ENCODE measurements at places on chromosomes 1 and 21. TPM values are rescaled to one million over a fixed set of nuclear protein-coding genes. Genes with fewer than 3 reads are reported as not detected.

Gene AHCYL1
- 64.3 TPM for total RNA-seq

DNA sequence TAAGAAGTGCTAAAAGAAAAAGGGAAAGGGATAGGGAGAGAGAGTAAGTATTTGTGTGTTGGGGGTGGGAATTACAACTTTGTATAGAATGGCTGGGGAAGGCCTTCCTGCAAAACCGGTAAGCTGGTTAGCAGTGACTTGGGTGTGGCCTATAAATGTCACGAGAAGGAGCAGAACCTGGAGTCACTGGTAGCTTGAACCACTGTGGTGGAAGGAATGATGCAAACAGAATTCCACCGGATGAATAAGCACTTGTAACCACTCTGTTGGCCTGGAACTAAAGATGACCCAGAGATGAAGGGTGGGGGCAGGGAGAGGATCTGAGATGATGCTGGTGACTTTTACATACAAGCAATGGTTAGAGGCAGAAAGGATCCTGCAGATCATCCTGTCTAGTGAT, 8.9 kb downstream of the XKR8 start:
- no peaks in the 10 kb centered on the region for H3K27me3 ChIP-seq
- DNase-seq = no peak
- H3K36me3 ChIP-seq = peaks cover 2% of the 10 kb centered on the region
- no peaks in the 10 kb centered on the region for H3K4me1 ChIP-seq

Gene IFI44L
- 1.5 TPM for total RNA-seq

Gene S100A14
- total RNA-seq = not detected

GRCh38 chr1:97034651-97035050, 313.1 kb downstream of the PTBP2 start:
- H3K4me1 ChIP-seq = no peaks in the 10 kb centered on the region
- H3K4me3 ChIP-seq = no peak overlapping the region
- no peaks in the 10 kb centered on the region for H3K27me3 ChIP-seq

DNA sequence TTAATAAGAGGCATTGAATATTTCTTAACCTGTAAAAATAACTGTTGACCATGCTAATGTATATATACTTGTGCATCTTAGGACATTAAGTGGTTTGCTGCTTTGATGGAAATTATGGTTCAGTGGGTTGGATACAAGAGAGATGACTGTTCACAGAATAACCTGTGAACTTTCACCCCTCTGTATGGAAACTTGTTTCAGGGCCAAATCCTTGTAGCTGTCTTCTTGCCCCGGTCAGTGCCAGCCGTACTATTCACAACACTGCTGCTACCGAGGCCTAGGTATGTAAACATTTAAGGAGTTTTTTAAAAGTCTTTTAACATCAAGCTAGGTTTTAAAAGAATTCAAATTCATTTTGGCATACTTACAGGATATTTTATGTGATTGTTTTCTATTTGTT, 16.1 kb downstream of the DONSON start:
- no peaks in the 10 kb centered on the region for H3K27me3 ChIP-seq
- peaks cover 20% of the 10 kb centered on the region for H3K36me3 ChIP-seq
- DNase-seq = peak; percentile 26

DNA sequence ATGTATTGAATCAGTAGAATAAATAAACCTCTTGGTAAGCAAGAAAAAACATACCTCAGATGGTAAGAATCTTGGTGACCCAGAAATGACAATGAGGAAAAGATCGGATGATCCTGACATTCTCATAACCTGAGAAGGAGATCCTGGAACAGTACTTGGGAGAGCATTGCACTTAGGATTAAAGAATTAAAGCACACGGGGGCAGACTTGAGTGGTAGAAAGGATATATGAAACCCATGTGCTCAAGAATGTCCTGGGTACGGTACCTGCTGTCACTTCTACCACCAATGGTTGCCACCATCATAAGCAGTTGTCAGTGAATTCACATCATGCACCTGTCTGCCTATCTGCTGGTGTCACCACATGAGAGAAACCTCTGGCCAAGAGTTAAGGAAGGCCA, 108.9 kb upstream of the GJB5 start:
- no peaks in the 10 kb centered on the region for H3K27me3 ChIP-seq
- no peaks in the 10 kb centered on the region for H3K4me1 ChIP-seq
- no peak for DNase-seq
- H3K4me3 ChIP-seq = no peak overlapping the region
- H3K27ac ChIP-seq = no peak overlapping the region

DNA sequence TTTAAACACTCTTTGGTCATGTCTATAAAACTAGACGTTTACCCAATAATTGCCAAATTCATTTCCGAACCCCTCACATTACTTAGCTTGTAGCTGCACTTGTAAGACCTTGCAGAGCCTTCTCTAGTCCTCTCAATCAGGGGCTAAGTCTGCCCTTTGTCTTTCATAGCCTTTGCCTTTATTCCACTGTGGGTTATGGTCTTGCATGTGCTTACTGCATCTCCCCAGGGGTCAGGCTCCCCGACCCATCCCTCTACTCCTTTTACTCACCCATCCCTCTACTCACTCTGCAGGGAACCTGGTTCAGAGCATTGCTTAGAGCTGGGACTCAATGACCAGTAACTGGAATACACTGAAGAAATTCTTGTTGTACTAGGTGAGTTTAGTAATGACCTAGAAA, 235.4 kb downstream of the PCP4 start:
- DNase-seq = no peak
- H3K27me3 ChIP-seq = no peaks in the 10 kb centered on the region
- H3K27ac ChIP-seq = no peak overlapping the region
- H3K36me3 ChIP-seq = no peaks in the 10 kb centered on the region
- no peaks in the 10 kb centered on the region for H3K4me1 ChIP-seq

Gene LRRC38
- not detected for total RNA-seq

DNA sequence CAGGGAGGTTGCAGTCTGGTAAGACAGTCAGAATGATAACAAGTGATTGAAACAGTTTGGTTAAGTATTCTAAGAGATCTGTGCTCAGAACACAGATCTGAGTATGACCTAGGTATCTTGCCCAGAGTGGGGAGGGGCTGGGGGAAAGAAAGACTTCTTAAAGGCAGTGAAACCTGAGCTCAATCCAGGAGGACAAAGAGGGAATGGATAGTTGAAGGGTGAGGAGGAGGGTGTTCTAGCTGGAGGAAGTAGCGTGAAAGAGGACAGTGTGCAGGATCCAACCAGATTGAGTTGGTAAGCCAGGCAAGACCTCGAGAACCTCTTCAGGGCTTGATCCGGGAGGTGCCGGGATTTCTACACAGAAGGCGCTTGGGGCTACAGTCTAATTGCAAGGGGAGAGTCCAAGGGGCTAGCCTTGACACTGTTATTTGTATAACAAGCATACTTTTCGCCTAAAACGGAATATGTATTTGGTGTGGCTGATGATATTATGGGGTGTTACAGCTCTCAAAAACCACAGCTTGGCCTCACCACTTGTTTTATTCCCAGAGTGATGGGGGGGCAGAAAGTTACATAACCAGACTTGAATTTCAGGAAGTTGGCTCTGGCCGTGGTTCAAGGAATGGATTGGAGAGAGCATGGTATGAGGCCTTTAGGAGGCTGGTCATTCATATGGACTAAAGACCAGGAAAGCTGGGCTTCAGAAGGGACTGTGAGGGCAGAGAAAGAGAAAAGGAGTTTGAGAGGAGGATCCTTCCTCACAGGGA, 19.1 kb downstream of the RCSD1 start:
- no peak overlapping the region for H3K4me3 ChIP-seq
- DNase-seq = peak; percentile 21
- H3K27ac ChIP-seq = no peak overlapping the region

DNA sequence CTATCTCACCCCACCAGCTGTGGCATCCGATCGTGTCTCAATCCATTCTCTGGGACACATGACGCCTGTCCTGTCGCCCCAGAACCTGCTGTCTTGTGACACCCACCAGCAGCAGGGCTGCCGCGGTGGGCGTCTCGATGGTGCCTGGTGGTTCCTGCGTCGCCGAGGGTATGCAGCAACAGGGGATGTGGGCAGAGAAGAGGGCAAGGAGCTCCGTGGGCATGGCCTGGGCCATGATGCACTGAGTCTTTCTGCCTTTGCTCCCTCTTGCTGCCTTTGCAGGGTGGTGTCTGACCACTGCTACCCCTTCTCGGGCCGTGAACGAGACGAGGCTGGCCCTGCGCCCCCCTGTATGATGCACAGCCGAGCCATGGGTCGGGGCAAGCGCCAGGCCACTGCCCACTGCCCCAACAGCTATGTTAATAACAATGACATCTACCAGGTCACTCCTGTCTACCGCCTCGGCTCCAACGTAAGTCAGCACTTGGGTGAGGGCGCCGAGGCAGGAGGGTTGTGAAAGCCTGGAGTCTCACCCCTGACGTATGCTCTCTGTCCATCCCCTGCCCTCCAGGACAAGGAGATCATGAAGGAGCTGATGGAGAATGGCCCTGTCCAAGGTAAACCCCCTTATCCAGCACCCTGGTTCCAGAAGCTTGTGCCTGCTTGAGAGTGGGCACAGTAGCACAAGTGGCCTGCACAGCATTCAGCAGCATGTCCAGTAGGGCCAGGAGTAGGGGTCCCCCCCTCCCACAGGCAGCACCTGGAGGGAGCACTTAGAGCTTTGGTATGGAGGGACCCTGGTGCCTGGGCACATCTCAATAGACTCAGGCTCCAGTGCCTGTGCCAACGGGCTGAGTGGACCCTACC, 8.8 kb downstream of the TINAGL1 start:
- DNase-seq = no peak
- H3K4me3 ChIP-seq = no peak overlapping the region
- H3K27ac ChIP-seq = no peak overlapping the region
- H3K4me1 ChIP-seq = peaks cover 63% of the 10 kb centered on the region
- no peaks in the 10 kb centered on the region for H3K27me3 ChIP-seq
- peaks cover 14% of the 10 kb centered on the region for H3K36me3 ChIP-seq

Gene DNAH14
- 7.1 TPM for total RNA-seq

Gene CRABP2
- 1.0 TPM for total RNA-seq

DNA sequence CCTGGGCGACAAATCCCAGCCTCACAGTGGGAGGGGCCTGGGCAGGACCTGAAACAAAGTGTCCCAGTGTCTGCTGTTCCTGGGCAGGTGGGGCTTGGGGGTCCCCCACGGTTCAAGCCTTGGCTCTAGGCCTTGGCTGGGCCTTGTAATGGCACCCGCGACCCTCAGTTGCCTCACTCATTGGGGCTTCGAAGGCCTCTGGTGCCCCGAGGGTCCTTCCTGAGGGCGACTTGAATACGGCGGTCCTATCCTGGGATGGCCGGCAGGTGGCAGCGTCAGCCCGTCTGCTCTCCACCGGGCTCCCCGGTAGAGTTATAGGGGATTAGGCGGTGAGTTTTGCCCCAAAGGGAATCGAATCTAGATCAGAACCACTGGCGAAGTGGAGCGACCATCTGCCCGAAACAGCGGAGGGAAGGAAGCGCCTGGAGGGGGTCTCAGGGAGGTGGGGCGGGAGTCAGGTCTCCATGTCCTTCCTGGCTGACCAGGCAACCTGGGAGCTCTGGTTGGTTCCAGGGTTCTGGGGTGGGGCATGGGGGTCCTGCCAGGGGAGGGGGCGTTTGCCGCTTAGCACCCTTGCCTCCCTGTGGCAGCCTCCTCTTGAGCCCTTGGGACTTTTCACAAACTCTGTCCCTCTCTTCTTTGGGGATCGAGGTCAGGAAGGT, 2.1 kb upstream of the PEX10 start:
- H3K4me3 ChIP-seq = no peak overlapping the region
- peaks cover 2% of the 10 kb centered on the region for H3K36me3 ChIP-seq
- no peaks in the 10 kb centered on the region for H3K27me3 ChIP-seq
- H3K27ac ChIP-seq = no peak overlapping the region
- H3K4me1 ChIP-seq = peaks cover 10% of the 10 kb centered on the region
- DNase-seq = peak; percentile 62

Gene SPATA46
- not detected for total RNA-seq

Gene KCNJ9
- not detected for total RNA-seq

DNA sequence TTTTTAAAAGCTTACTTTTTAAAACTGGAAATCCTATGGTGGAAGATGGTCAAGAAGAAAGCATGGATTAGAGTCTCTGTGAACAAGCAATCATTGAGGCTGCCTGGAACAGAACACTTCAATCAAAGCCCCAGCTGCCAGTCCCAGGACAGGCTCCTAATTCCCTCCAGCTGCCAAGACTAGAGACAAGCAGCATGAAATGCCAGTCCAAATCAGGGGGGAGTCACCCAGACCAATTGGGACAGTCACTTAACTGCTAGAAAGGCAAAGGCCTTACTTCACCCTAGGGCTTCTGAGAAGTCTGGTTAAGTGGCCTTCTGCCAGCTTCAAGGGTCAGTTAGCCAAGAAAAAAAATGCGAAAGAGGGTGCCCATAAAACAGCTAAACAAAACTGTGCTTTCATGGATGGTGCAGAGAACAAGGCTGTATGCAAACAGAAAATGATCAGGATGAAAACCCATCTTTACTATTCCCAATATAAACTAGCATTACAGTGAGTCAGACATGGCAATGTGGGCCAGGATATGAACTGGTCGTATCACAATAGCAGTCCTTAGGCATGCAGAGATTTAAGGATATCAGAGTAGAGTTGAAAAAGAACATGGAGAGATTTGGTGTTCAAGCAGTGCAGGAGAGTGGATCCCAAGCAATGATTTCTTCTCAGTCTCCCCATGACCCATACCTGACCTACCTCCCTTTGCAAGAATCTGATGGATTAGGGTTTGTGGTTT, 31.0 kb upstream of the MAN1A2 start:
- H3K27ac ChIP-seq = no peak overlapping the region
- H3K4me3 ChIP-seq = no peak overlapping the region
- no peak for DNase-seq
- H3K4me1 ChIP-seq = no peaks in the 10 kb centered on the region
- H3K36me3 ChIP-seq = no peaks in the 10 kb centered on the region

Gene SHE
- total RNA-seq = 52.7 TPM

DNA sequence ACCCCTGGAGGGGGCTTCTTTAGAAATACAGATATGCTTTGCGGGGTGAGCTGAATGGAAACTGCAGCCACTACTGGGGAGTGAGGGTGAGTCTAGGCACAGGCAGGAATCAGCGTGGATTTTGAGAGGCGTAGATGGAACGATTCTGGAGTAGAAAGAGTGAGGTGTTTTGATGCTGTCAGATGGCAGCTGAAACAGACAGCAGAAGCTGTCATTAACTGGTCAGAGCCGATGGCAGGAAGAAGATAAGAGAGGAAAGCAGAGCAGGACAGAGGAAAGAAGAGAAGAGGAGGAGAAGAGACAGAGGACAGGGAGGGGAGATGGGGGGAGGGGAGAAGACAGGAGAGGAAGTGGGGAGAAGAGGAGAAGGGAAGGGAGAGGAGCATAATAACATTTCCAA, 138.5 kb downstream of the LRIG2 start:
- H3K27ac ChIP-seq = no peak overlapping the region
- no peak overlapping the region for H3K4me3 ChIP-seq
- no peak for DNase-seq
- no peaks in the 10 kb centered on the region for H3K27me3 ChIP-seq

GRCh38 chr1:230641900-230642262, 400 bp upstream of the COG2 start:
- peaks cover 12% of the 10 kb centered on the region for H3K4me1 ChIP-seq
- H3K36me3 ChIP-seq = no peaks in the 10 kb centered on the region
- H3K4me3 ChIP-seq = no peak overlapping the region
- peaks cover 6% of the 10 kb centered on the region for H3K27me3 ChIP-seq

DNA sequence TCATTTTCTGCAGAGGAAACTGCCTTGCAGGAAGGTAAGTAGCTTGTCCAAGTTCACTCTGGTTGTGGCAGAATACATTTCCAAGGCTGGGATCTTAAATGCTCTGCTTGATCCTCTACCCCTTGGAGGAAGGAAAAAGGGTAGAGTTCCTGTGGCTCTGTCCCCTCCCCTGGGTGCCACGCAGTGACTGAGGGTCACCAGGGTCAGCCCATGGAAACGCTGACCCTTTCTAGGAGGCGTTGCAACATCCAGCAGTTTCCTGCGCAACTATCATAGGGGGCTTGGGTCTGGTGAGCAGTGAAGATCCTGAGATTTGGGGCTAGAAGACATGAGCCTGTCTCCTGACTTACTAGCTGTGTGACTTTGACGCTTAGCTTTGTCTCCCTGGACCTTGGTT, 29.4 kb upstream of the EPS8L3 start:
- H3K36me3 ChIP-seq = no peaks in the 10 kb centered on the region
- peak; percentile 15 for DNase-seq
- peak overlapping the region; percentile 16 for H3K27ac ChIP-seq
- no peak overlapping the region for H3K4me3 ChIP-seq
- H3K4me1 ChIP-seq = peaks cover 38% of the 10 kb centered on the region

Gene ITSN1
- 86.8 TPM for total RNA-seq

Gene TRAPPC10
- 44.4 TPM for total RNA-seq

All from endothelial cell of umbilical vein (primary cell).